ENCODE measurements at places on chromosomes 16 and 17. TPM values are rescaled to one million over a fixed set of nuclear protein-coding genes. Genes with fewer than 3 reads are reported as not detected.

The APOBR gene
- total RNA-seq = not detected

The SPATA22 gene
- not detected for total RNA-seq

The PIRT gene
- not detected for total RNA-seq

The TEX14 gene
- total RNA-seq = under 0.01 TPM

The TEFM gene
- 18.4 TPM for total RNA-seq

The ASIC2 gene
- total RNA-seq = not detected

The ZFP3 gene
- total RNA-seq = 2.0 TPM

The INTS2 gene
- 12.7 TPM for total RNA-seq

The GRIN2A gene
- total RNA-seq = not detected

The CPNE7 gene
- 7.8 TPM for total RNA-seq

The ST6GALNAC1 gene
- not detected for total RNA-seq

The KRT14 gene
- not detected for total RNA-seq

The SLC13A2 gene
- not detected for total RNA-seq

The SYT17 gene
- total RNA-seq = 2.4 TPM

The ARL16 gene
- 35.6 TPM for total RNA-seq

The BCAS3 gene
- total RNA-seq = 18.2 TPM

The ECI1 gene
- total RNA-seq = 28.4 TPM

The FNDC8 gene
- not detected for total RNA-seq

The MT4 gene
- total RNA-seq = not detected

The AP1G1 gene
- 102 TPM for total RNA-seq

The SULT1A2 gene
- not detected for total RNA-seq

The RASL10B gene
- total RNA-seq = 0.33 TPM

The KRTAP2-1 gene
- not detected for total RNA-seq

The ARHGAP23 gene
- 66.9 TPM for total RNA-seq

The SMIM5 gene
- 0.10 TPM for total RNA-seq
